Uterus (tissue), 4 donors: ENCODE measurements at places on chromosomes 3 and 15. TPM values are rescaled to one million over a fixed set of nuclear protein-coding genes. Genes with fewer than 3 reads are reported as not detected.

DNA sequence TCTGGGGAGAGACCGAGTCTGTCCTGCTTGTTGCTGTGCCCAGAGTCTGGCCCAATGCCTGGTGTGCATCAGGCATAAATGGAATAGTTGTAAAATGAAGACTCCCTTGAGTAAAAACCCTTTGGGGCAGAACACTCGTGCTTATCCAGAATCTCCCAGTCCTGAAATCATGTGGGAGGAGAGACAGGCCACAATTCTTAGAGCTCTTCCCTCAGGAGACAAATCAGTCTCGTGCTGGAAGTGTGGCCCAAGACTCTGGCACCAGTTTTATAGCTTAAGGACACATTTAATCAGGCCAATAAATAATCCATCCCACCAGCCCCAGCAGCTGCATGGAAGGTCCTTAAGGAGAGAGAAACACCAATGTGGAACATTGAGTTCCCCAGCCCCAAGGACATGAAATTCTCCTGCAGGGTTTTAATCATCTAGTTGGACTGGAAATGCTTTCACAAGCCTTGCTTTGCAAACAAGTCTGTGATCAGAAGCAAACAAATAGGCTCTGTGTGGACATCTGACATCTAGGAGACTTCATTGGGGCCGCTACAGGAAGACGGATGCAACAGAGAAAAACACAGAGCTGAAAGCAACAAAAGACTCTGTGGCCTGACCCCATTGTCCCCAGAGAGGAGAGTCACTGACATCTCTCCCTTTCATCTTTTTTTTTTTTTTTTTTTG lies 70.4 kb downstream of the LSM3 start:
- H3K27me3 ChIP-seq = no peaks in the 10 kb centered on the region
- no peak overlapping the region for H3K4me3 ChIP-seq
- no peak overlapping the region for H3K27ac ChIP-seq
- H3K36me3 ChIP-seq = no peaks in the 10 kb centered on the region

DNA sequence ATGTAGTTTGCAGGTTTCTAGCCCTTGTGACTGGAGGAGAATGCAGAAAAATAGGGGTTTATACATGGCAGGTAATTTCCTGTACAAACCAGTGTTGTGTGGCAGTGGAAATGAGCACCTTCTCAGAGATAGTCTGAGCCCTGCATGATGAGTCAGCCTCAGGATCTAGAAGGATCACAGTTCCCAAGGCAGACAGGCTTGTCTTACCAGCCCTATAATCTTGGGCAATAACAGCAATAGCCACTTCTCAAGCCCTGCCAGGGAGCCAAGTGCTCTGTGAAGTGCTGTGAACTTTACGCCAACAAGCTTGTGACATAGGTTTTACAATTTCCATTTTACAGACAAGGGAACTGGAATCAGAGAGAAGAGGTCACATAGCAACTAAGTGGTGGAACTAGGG lies 89.4 kb downstream of the CD47 start:
- no peak for DNase-seq
- H3K27ac ChIP-seq = no peak overlapping the region
- H3K4me3 ChIP-seq = no peak overlapping the region
- no peaks in the 10 kb centered on the region for H3K27me3 ChIP-seq

- no peak overlapping the region for H3K4me3 ChIP-seq
- H3K27me3 ChIP-seq = no peaks in the 10 kb centered on the region
- no peaks in the 10 kb centered on the region for H3K4me1 ChIP-seq
- no peak for DNase-seq
Measured at GRCh38 chr15:41073028-41073427, 43.1 kb downstream of the INO80 start.

- H3K36me3 ChIP-seq = no peaks in the 10 kb centered on the region
- no peak overlapping the region for H3K27ac ChIP-seq
- no peak overlapping the region for H3K4me3 ChIP-seq
Measured at GRCh38 chr3:57699591-57699990, 6.7 kb upstream of the DENND6A start.

- no peak overlapping the region for H3K27ac ChIP-seq
- DNase-seq = no peak
- no peaks in the 10 kb centered on the region for H3K27me3 ChIP-seq
- no peaks in the 10 kb centered on the region for H3K36me3 ChIP-seq
- H3K4me1 ChIP-seq = no peaks in the 10 kb centered on the region
Measured at GRCh38 chr3:88231207-88231606, 81.4 kb downstream of the C3orf38 start.

- no peak for DNase-seq
- no peak overlapping the region for H3K4me3 ChIP-seq
- H3K27ac ChIP-seq = peak overlapping the region; percentile 63
- no peaks in the 10 kb centered on the region for H3K27me3 ChIP-seq
- H3K36me3 ChIP-seq = no peaks in the 10 kb centered on the region
Measured at GRCh38 chr3:111796566-111796965, 62.5 kb upstream of the PHLDB2 start.

- no peaks in the 10 kb centered on the region for H3K36me3 ChIP-seq
- H3K4me1 ChIP-seq = no peaks in the 10 kb centered on the region
- no peak for DNase-seq
- no peak overlapping the region for H3K27ac ChIP-seq
- no peak overlapping the region for H3K4me3 ChIP-seq
Measured at GRCh38 chr3:187063286-187064121, 75.8 kb downstream of the RPL39L start.

DNA sequence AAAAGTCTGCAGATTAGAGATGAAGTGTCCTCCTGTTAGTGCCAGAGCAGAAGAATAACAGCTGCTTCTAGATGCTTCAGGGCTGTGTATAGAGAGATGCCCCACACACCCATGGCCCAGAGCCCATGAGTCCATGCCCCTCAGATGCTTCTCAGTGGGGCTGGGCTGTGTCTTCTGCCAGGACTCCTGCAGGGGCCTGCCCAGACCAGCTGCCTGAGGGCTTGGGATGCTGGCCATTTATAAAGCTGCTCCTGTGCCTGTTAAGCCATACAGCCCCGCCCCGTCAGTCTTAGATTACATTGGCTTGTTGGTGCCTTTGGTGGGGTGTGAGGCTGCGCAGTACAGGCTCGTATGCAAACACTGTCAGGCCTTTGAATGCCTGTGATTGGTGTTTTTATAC lies 318.0 kb upstream of the CTDSPL start:
- no peak for DNase-seq
- no peak overlapping the region for H3K4me3 ChIP-seq
- H3K27me3 ChIP-seq = no peaks in the 10 kb centered on the region
- H3K4me1 ChIP-seq = no peaks in the 10 kb centered on the region

DNA sequence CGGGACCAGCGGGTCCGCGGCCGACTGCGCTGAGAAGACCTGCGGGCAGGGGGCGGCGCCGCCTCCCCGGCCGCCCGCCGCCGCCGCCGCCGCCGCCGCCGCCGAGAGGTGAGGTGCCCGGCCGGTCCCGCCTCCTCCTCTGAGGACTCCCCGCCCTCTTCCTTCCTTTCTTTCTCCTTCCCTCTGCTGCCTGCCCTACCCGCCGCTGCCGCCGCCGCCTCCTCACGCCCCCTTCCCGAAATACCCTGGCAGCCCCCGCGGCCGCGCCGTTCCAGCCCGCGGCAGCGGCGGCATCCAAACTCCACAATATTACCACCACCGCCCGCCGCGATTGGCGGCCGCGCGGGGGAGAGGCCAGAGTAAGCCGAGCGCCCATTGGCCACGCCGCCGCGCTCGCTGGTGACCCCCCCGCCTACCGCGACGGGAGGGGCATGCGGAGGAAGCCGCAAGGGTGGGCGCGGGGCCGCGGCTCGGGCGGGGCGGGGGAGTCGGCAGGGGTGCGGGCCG lies 61.8 kb upstream of the ANKRD28 start:
- no peaks in the 10 kb centered on the region for H3K36me3 ChIP-seq
- H3K4me1 ChIP-seq = peaks cover 10% of the 10 kb centered on the region
- H3K27ac ChIP-seq = peak overlapping the region; percentile 82
- peak; percentile 73 for DNase-seq

DNA sequence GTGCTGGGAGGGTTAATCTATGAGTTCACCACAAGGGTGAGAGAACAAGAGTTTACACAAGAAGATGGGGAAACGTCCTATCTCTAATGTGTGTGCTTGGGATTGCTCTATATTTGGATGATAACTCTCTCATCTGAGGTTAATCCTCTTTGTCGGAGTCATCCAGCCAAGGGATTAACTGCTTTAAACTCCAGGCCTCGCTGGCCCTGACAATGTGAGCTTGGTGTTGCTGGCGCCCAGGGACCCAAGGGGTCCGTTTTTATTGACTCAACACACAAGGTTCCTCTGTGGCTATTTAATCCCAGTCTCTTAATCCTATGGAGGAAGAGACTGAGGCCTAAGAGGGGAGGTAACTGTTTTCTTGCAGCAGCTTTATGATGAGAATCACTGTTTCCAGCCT lies 14.2 kb downstream of the SV2B start:
- no peak overlapping the region for H3K27ac ChIP-seq
- no peak for DNase-seq
- H3K36me3 ChIP-seq = no peaks in the 10 kb centered on the region
- H3K27me3 ChIP-seq = no peaks in the 10 kb centered on the region

Gene GRIP2
- 0.77 TPM for total RNA-seq

Gene CRYGS
- total RNA-seq = 6.2 TPM

Gene ACTC1
- total RNA-seq = 1.0 TPM
